Smooth muscle cell of bladder (primary cell): ENCODE measurements at places on chromosomes 4 and X. TPM values are rescaled to one million over a fixed set of nuclear protein-coding genes. Genes with fewer than 3 reads are reported as not detected.

PCYT1B gene
- total RNA-seq = 0.28 and 0.46 TPM in 2 replicates

CPLX1 gene
- total RNA-seq = not detected in 2 replicates

NLGN3 gene
- under 0.01 and 0.18 TPM in 2 replicates for total RNA-seq

IDS gene
- 30.4 and 41.2 TPM in 2 replicates for total RNA-seq

CLGN gene
- 5.8 and 7.5 TPM in 2 replicates for total RNA-seq

ATP2B3 gene
- under 0.01 TPM in 1 of 2 replicates, not detected in the other for total RNA-seq

FGD1 gene
- 2.0 and 3.0 TPM in 2 replicates for total RNA-seq

GABRB1 gene
- total RNA-seq = 0.18 TPM in 1 of 2 replicates, not detected in the other

GYPE gene
- 0.74 and 1.3 TPM in 2 replicates for total RNA-seq

NXF2 gene
- not detected in 2 replicates for total RNA-seq

TCEAL2 gene
- total RNA-seq = 0.28 TPM in 1 of 2 replicates, not detected in the other

CCDC120 gene
- 0.09 and 0.28 TPM in 2 replicates for total RNA-seq

GLRB gene
- 5.8 and 10.2 TPM in 2 replicates for total RNA-seq

DOK7 gene
- total RNA-seq = not detected in 2 replicates

C4orf54 gene
- under 0.01 TPM in 1 of 2 replicates, not detected in the other for total RNA-seq

PTPN13 gene
- total RNA-seq = 37.3 and 58.6 TPM in 2 replicates

GAB3 gene
- total RNA-seq = 2.7 and 5.0 TPM in 2 replicates

DIPK2B gene
- total RNA-seq = 0.18 TPM in 1 of 2 replicates, not detected in the other

NRK gene
- under 0.01 and 2.1 TPM in 2 replicates for total RNA-seq

NHSL2 gene
- 0.14 and 0.28 TPM in 2 replicates for total RNA-seq

ANXA3 gene
- 17.1 and 21.2 TPM in 2 replicates for total RNA-seq

CNKSR2 gene
- 1.6 and 5.5 TPM in 2 replicates for total RNA-seq

BEND2 gene
- not detected in 2 replicates for total RNA-seq

CHST7 gene
- 9.3 and 11.4 TPM in 2 replicates for total RNA-seq

NLGN4X gene
- 0.14 and 0.55 TPM in 2 replicates for total RNA-seq

PDHA1 gene
- 90.7 and 95.2 TPM in 2 replicates for total RNA-seq

NSD2 gene
- total RNA-seq = 29.6 and 36.3 TPM in 2 replicates

AMBN gene
- not detected in 2 replicates for total RNA-seq

MFAP3L gene
- total RNA-seq = 1.7 and 4.0 TPM in 2 replicates

TCEAL8 gene
- total RNA-seq = 119 and 133 TPM in 2 replicates

OTC gene
- total RNA-seq = not detected in 2 replicates

NAP1L5 gene
- total RNA-seq = 8.2 and 9.8 TPM in 2 replicates

MAGEB16 gene
- total RNA-seq = not detected in 2 replicates

STAP1 gene
- total RNA-seq = not detected in 2 replicates

FMR1NB gene
- 0.14 TPM in 1 of 2 replicates, not detected in the other for total RNA-seq

DSPP gene
- not detected in 2 replicates for total RNA-seq

AWAT2 gene
- not detected in 2 replicates for total RNA-seq

SH2D1A gene
- not detected in 2 replicates for total RNA-seq

F8A3 gene
- total RNA-seq = 0.55 and 1.3 TPM in 2 replicates

YY2 gene
- 1.00 and 1.2 TPM in 2 replicates for total RNA-seq

PRSS12 gene
- 34.1 and 62.7 TPM in 2 replicates for total RNA-seq

TGIF2LX gene
- total RNA-seq = not detected in 2 replicates

TMPRSS11B gene
- not detected in 2 replicates for total RNA-seq

MAGEB3 gene
- not detected in 2 replicates for total RNA-seq

CLRN2 gene
- not detected in 2 replicates for total RNA-seq

KCTD8 gene
- total RNA-seq = not detected in 2 replicates

GPR82 gene
- not detected in 2 replicates for total RNA-seq

NIPAL1 gene
- under 0.01 TPM in 2 replicates for total RNA-seq

DUSP21 gene
- total RNA-seq = not detected in 2 replicates

CTAG2 gene
- not detected in 2 replicates for total RNA-seq

DDX3X gene
- total RNA-seq = 204 and 237 TPM in 2 replicates

CT83 gene
- not detected in 2 replicates for total RNA-seq

APLN gene
- 0.43 and 4.3 TPM in 2 replicates for total RNA-seq

CFAP299 gene
- 2.1 and 2.3 TPM in 2 replicates for total RNA-seq

SLC6A14 gene
- total RNA-seq = under 0.01 TPM in 1 of 2 replicates, not detected in the other
